ENCODE measurements at places on chromosomes 12 and 14.
A peak's percentile ranks its signal among the peaks of the same experiment; 100 is the strongest.

DNA sequence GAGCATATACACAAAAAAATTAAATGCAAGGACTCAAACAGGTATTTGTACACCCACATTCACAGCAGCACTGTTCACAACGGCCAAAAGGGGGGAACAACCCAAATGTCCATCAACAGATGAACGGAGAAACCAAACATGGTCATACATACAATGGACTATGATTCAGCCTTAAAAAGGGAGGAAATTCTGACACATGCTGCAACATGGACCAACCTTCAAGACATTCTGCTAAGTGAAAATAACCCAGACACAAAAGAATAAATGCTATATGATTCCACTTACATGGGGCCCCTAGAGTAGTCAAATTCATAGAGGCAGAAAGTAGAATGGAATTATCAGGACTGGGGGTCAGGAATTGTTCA lies 29.5 kb downstream of the ACTN1 start:
- no peak for DNase-seq

DNA sequence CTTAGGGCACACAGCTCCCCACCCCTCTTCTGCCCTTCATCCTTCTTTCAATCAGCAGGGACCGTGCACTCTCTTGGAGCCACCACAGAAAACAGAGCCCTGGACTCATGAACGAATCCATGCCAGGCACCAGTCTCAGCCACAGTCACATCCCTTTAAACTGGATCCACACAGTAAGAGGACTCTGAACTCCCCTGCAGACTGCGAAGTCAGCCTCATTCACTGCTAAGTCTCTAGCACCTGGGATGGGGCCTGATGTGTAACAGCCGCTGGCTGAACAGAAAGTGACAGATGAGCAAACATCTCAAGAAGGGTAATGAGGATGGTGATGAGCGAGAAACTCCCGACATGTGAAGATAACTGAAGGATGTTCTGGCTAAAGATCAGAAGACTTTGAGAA lies 45.8 kb upstream of the IQSEC3 start:
- DNase-seq, result no peak

DNA sequence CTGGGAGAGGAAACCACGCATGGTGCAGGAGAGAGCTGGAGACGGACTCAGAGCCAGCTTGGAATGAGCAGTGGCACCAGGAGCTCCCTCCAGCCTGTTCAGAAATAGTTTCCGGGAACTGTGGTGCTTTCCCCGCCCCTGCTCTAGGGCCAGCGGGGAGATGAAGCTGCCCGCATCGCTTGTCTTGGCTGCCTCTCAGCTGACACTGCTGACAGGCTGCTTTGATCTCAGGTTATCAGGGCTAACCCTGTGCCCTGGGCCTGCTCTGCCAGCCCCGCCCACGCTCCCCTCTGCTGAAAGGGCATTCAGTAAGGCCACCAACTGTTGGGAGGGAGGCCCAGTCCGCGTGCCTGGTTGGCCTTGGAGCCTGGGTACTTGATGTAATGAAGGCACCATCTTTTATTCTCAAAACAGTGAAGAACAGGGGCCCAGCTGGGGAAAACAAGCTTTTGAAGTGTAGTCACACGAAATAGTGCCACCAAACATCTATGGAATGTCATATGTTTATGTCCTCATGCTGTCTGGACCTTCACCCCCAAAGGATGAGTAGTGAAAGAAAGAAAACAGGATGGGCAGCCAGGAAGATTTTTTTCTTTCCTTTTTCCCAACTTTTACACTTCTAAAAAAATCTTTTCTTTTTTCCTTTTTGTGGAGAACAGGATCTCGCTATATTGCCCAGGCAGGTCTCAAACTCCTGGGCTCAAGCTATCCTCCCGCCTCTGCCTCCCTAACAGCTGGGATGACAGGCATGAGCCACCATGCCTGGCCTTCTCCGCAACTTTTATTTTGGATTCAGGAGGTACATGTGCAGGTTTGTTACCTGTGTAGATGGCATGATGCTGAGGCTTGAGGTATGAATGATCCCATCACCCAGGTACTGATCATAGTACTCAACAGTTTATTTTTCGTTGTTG lies 115.9 kb upstream of the TBX3 start:
- DNase-seq, result no peak

DNA sequence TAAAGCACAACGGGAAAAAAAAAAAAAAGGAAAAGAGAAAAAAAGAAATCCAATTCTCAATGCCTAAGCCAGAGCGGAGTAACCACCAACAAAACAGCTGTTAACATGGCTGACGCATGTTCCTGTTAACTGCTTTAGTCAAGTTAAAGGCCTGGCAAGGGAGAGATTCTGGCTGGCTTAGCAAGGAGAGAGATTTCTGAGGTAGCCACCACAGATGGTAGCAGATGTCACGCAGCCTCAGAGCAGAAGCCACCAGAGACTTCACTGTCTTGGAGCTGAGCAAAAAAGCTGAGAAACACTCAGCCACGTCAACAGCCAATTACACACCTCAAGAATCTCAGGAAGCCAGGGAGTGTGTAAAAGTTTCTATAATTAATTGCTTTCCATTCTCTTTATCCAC lies 87.1 kb downstream of the TMCC3 start:
- DNase-seq, result no peak

GRCh38 chr12:42094277-42094676 lies 50.4 kb downstream of the GXYLT1 start:
- no peak for DNase-seq

DNA sequence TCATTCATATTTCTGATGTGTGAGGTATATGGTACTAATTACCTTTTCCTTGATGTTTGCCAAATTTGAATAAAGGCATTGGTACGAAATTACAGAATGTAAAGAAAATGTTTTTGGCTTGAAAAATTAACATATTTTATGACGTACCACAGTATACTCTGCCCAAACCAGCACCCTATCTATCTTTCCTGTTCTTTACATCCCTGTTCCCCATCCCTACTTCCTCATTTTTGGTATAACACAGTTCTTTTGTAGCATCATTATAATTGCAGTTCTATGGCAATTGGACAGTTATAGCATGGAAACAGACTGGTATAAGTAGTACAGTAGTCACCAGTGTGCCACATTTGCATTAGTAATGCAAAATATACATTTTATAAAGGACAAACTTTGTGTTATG lies 7.0 kb upstream of the CCT2 start:
- no peak for DNase-seq

DNA sequence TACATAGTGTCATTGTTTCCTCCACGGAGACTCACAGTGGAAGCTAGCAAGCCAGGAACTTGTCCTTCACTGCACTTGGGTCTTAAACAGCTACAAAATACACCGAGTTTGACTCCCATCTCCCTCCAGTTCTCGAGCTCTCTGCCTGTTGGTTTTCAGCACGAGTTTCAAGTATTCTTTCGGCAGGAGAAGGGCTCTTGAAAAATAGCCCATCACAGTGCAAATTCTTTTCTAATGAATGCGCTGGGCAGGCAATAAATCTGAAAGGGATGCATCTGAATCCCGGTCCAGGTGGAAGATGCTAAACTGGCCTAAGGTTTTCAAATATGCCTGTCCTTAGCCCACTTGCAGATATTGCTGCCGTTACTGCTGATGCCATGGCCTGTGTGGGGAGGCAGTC lies 173.9 kb downstream of the CACNA1C start:
- DNase-seq, result peak; percentile 69

- no peak for DNase-seq
Measured at GRCh38 chr12:100743060-100743459, 51.5 kb upstream of the ANO4 start.

DNA sequence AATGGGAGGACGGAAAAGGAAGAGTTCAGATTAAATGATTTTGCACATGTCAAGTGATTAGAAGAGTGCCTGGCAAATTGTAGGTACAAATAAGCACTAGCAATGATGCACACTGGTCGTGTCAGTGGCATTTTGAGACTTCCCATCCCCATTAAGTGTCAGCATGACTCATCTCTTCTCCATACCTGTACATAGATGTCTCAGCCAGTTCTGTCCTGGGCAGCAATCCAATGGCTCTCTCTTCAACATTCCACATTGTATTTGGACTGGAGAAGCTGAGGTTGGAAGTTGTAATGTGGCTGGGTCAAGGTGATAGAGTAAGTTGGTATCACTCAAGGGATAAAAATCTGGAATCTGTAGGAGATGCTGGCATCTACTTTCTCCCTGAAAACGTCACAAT lies 742.7 kb downstream of the VRK1 start:
- DNase-seq, result no peak

DNA sequence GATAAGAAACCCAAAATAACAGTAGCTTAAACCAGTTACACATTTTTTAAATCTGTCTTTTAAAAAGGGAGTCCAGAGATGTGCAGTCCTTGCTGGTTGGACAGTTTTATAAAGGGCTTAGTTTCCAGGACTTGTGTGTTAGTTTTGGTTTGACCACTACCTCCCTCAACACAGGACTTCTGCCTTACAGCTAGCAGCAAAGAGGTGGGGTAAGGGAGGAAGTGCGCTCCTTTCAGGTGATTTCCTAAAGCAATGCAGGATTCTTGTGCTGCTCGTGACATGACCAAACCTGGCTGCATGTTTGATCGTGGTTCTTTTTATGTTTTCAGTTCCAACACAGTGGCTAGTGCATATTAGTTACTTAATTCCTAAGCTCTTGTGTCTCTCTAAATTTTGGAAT lies 266.2 kb downstream of the TMTC2 start:
- no peak for DNase-seq

DNA sequence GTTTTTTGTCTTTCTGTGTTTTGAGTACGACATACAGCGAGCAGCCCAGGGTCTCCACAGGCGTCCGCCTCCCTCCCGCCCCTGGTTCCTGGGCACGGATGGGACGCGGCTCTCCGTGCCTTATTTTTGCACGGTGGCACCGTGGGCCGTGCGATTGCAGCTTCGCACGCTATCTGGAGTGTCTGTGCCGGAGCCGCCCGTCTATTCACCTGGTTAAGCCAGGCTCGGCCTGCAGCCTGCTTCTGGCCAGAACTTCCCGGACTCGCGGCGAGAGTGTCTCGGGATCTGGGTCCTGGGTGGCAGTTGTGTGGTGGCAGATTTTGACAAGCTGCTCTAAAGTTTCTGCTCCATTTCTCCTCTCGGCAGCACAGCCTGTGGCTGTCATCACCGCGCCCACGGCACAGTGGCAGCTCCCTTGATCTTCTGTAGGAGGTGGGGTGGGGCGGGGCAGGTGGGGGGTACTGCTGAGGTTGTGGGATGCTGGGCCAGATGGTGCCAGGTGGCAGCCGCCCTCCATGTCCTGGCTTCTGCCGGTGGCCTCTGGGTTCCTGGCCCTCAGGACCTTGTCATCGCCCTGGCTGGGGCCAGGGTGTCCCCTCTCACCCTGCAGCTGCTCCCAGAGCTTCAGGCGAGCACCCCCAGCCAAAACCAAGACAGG lies 2.9 kb downstream of the MMP17 start:
- DNase-seq, result peak; percentile 44

GRCh38 chr12:75994069-75994740 lies 37.4 kb downstream of the PHLDA1 start:
- DNase-seq, result no peak

- DNase-seq, result no peak
Measured at GRCh38 chr12:94571556-94571955, 78.8 kb downstream of the TMCC3 start.
